GM10248 (cell line): ENCODE measurements at places on chromosomes 1 and 21.

GRCh38 chr1:241846862-241847539 is 1.0 kb upstream of the EXO1 start:
- no peak for DNase-seq

DNA sequence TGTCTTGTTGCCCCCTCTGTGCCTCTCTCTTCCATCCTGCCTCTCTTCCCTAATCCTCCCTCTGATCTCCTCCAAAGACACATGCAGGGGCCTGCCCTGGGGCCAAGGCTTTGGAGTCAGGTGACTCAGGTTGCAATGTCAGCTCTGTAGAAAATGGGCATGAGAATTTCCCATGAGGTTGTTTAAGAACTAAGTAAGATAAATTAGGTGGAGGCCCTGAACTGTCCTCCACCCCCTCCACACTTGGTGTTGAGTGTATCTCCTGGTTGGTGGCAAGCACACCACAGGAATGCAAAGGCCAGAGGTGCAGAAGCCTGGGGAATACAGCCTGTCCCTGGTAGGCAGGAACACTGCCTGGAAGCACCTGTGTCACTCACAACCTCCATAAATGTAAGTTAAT is 63.9 kb upstream of the GRIK3 start:
- DNase-seq = no peak

- DNase-seq = no peak
These were observed 61.6 kb upstream of the ATP2B4 start for GRCh38 chr1:203565049-203565448.

DNA sequence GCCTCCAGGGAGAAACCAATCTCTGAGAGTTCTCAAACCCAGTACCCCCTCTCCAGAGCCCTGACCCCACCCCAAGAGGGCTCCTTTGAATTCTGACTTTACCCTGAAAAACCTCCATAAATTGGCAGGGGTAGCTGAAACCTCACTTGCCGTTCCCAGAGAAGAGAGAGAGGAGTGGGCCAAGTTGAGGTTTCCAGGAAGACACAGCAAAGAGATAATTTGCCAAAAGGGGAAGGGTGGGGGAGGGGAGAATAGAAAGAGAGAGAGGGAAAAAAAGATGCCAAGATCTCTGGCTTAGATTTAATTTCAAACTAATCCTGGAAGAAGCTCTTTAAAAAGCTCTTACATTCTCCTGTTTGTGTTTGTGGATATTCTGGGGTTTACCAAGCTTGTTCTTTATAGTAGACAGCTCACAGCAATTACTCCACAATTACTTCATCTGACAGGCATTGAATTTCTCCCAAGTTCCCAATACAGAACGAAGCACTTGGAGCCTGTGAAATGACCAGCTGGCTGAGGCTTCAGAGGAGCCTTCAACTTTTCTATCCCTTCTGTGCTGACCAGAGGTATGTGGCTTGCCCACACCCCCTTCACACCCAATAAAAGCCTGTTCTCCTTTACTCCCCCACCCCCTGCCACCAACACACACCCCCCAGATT is 1.1 kb upstream of the GRHL3 start:
- DNase-seq = no peak

DNA sequence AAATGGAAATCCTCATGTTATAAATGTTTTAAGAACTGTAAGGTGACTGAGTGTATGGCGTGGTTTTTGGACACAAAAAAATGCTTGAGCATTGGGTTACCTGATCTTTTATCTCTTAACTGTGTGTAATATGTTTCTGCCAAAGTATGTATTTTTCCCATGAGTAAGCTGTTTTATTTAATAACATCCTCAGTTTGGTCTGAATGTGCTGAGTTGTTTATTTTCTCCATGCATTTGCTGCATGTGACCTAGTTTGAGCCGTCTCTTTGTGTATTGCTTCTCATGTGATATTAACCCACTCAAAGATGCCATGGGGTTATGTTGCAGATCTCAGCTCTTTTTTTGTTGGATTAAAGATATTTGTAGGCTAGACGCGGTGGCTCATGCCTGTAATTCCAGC is 6.1 kb upstream of the LYPLA2 start:
- DNase-seq = no peak

GRCh38 chr1:7501084-7501491 is 270.0 kb upstream of the VAMP3 start:
- no peak for DNase-seq

GRCh38 chr1:37092937-37093336 is 58.6 kb upstream of the GRIK3 start:
- DNase-seq = no peak

DNA sequence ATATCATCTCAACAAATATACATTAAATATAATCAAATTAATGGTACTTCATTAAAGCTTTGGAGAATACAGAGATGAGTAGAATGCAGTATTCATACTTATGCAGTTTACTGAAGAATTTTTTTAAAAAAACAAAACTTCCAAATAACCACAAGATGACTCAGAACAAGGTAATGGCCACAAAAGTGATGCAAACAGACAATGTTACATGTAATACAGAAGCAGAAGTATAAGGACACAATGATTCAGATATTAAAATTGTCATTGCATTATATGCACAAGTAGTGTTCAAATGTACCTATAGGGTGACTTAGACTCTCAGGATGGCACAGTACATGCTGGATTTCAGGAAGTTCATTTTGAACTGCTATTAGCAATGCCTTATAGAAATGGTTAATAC is 227.2 kb upstream of the ST6GALNAC5 start:
- no peak for DNase-seq

DNA sequence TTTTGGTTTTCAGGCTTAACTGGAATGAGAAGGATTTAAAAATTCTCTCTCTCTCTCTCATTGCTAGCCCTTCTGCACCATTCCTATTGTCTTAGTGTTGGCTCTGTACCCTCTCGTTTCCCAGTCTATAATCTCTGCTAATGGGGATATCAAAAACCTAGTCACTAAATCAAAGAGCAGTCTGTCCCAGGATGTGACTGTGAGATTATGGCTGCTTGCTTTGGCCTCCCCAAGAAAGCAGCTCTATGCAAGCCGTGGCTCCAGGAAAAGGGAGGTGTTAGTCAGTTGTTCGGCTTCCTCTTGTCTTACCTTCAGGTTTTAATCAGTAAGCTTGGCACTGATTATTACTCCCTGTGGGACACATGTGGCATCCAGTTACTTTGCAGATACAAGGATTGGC is 468.8 kb downstream of the USP25 start:
- DNase-seq = no peak

DNA sequence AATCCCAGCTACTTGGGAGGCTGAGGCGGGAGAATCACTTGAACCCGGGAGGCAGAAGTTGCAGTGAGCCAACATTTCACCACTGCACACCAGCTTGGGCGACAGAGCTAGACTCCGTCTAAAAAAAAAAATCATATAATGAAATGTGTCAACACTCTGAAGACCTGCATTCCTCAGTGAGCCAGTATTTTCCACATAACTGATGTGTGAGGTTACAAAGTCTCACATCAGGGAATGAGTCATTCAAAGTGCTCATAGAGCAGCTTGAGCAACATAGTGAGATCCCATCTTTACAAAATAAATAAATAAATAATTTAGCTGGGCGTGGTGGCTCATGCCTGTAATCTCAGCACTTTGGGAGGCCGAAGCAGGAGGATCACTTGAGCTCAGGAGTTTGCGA is 65.5 kb downstream of the CASZ1 start:
- no peak for DNase-seq

DNA sequence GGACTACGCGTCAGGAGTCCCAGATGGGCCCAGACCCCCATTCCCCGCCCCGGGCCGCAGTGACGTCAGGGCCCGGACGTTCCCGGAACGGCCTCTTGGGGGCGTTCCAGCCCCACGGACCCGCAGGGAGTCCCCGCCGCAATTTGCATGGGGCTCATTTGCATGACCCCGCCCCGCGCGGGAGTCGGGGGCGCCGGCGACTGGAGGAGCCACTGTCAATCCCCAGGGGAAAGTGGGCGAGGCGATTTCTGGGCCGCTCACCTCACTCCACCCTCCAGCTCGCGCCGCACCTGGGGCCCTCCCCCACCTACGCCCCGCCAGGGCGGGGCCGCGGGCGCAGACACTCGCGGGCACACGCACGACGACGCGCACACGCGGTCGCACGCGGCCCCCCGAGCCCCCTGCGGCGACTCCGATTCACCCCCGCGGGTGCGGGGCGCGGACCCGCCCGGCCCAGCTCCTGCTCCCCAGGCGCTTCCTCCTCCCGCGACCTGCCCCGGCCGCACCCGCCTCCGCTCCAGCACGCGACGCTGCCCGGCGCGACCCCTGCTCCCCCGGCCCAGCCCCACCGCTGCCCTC is 13.2 kb downstream of the AGRN start:
- DNase-seq = peak; percentile 97

DNA sequence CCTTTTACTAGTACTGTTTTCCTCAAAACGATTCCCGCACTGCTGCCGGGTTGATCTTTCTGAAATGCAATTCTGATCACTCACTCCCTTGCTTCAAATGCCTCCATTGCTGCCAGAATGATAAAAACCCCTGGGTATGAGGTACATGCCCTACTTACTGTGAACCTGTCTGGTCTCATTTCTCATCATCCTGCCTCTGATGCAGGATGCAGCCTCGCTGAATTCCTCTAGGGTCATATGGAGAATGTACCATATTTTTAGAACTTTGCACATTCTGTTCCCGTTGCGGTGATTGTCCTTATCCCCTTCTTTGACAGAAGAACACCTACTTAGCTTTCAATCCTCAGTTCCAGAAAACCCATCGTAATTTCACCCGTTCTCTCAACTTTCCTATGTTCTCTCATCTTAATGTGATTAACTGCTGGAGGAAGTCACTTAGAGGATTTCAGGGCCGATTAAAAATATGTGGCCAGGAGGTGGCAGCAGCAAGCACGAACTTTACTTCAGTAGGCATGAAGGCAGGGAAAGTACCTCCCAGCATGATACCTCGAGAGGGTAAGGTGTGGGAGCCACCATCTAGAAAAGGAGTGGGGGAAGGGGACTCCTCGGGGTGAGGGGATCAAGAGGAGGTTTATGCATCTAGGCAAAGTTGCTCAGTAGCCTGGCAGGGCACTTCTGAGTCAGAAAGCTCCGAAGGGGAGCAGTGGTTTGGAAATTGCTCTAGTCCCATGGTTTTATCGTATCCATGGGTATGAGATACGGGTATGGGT is 361.5 kb upstream of the ZP4 start:
- DNase-seq = peak; percentile 23

GRCh38 chr1:6302568-6302967 is 41.7 kb upstream of the GPR153 start:
- no peak for DNase-seq

- no peak for DNase-seq
These were observed 838 bp downstream of the TTC34 start for GRCh38 chr1:2800664-2801045.

GRCh38 chr1:180250499-180250770 is 20.4 kb downstream of the LHX4 start:
- no peak for DNase-seq

GRCh38 chr1:30242168-30242567 is 481.2 kb downstream of the MATN1 start:
- DNase-seq = no peak

DNA sequence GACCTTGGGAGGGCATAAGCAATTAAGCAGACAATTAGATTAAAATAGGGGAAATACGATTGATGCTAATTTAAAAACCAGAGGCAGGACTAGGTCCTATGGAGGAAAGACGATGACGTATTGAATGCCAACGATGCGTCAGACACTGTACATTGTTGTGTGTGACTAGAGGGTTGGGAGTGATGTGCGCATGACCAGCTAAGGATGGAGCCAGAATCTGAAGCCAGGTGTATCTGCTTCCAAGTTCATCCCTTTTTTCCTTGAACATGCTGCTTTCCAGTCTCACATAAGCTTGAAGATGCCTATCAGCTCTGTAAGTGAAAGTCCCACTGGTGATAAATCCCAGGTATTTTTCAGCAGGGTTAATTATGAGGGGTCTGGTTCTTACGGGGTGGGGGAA is 576.2 kb downstream of the MATN1 start:
- DNase-seq = peak; percentile 3

DNA sequence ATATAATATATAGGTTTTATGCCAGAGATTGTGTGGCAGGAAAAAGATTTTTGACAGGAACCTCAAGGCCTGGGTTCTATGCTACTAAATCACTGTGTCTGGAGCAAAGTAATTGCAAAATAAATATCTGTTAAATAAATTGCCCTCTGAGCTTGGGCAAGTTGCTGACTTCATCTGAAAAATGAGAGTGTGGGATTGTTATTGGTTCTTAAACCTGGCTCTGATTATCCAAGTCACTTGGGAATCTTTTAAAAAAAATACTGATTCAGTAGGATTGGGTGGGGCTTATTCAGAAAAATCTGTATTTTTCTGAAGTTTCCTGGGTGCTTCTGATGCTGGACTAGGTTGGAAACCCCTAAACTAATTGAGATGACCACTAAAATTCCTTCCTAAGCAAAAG is 174.1 kb upstream of the SGIP1 start:
- DNase-seq = no peak

- no peak for DNase-seq
These were observed 3.4 kb upstream of the FTCD start for GRCh38 chr21:46158666-46159300.

DNA sequence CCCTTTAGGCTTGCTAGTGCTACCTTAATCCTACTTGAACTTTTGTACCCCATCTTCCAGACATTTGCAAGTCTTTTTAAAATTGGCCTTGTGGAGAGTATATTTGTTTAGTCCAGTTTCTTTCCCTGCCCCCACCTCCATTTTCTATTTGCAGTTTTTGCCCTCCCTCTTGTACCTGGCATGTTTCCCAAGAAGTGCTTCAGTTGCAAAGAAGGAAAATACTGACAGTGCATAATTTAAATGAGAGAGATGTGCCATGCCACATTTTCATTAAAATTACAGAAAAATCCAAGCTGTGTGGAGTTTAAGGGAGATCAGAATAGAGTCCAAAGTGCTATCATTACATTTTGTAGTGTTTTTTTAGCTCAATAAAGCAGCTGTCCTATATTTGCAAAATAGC is 150.0 kb upstream of the ADGRL2 start:
- no peak for DNase-seq

GRCh38 chr1:219568733-219569132 is 44.2 kb downstream of the ZC3H11B start:
- DNase-seq = no peak

DNA sequence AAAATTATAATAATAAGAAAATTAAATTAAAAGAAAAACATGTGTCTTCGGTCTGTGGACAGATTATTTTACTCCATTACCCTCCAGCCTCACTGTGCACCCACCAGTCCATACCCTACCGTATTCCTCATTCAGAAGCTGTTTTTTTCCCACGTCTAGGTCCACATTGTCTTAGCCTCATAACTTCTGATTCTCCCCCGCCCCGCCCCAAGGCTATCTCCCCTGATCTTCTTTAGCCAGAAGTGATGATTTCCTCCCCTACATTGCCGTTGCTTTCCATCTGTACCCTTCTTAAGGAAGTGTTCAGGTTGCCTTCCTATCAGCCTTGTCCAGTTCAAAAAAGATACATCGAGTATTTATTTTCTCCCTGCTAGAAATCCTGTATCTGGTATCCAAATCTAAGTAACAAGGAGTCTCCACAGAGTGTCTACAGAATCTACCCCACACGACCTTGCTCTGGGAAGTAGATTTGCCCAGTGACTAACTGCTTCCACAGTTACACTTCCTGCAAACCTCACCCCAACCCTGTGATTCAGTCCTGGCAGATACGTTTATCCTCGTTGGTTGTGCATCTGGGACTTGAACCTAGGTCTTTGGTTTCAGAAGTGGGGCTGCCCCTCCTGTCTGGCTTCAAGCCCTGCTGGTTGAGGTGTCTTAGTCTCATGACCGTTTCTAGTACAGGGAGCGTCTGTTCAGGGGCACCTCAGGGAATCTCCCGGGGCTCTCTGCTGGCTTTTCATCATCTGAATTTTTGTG is 470.2 kb downstream of the CAMTA1 start:
- DNase-seq = no peak
